Epithelial cell of esophagus (primary cell): ENCODE measurements at places on chromosomes 12 and 14.

- DNase-seq = no peak
Measured at GRCh38 chr14:97280526-97280925, 483.3 kb downstream of the VRK1 start.

- no peak for DNase-seq
Measured at GRCh38 chr12:54082397-54082892, 28.8 kb downstream of the HOXC4 start.

GRCh38 chr12:53524476-53524875, 17.2 kb upstream of the NPFF start:
- no peak for DNase-seq

DNA sequence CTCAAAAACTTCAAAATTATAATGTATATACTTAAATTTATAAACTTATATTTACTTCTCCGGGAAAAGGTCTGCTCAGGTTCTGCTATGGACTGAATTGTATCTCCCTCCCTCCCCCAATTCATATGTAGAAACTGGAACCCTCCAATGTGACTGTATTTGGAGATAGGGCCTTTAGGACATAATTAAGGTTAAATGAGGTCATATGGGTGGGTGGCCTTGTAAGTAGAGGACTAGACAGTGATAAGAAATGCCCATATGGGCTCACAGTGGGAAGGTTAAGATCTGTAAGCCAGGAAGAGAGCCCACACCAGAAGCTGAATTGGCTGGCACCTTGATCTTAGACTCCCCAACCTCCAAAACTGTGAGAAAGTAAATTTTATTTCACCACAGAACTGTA, 84.5 kb downstream of the TAOK3 start:
- DNase-seq = no peak

- peak; percentile 38 for DNase-seq
Measured at GRCh38 chr12:19757317-19757877, 318.1 kb downstream of the AEBP2 start.

- no peak for DNase-seq
Measured at GRCh38 chr14:24093207-24093900, 757 bp upstream of the PCK2 start.

GRCh38 chr12:92556141-92556540, 146.6 kb upstream of the PLEKHG7 start:
- no peak for DNase-seq

GRCh38 chr12:108191938-108192337, 62.9 kb downstream of the WSCD2 start:
- DNase-seq = no peak

- no peak for DNase-seq
Measured at GRCh38 chr12:49197256-49197655, 8.4 kb upstream of the TUBA1A start.

DNA sequence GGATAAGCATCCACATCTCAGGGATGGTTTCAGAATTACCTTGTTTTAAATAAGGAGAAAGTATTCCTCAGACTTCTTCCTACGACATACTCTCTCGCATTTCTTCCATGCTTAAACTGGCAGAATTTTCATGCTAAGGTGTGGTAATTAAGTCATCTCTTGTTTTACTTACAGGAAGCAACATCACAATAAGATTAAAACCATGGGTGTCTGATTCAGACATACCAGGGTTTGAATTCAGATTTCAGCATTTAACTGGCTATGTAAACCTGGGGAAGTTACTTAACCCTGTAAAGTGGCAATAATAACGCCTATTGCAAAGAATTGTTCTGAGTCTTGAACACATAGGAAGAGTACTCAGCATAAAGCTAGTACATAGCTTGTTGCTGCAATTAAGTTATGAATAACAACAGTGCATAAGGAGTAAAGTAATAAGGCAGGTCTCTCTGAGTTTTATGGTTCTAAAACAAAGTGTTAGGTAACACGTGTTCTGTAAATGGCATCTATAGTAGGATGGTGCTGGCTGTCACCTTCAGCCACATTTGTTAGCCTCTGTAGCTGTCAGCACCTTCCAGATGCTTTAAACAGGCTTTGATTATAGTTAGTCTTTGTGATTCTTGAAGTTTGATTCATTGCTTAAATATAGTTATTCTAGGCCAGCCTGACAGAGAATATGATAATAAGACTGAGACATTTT, 38.8 kb downstream of the IFT43 start:
- peak; percentile 70 for DNase-seq

DNA sequence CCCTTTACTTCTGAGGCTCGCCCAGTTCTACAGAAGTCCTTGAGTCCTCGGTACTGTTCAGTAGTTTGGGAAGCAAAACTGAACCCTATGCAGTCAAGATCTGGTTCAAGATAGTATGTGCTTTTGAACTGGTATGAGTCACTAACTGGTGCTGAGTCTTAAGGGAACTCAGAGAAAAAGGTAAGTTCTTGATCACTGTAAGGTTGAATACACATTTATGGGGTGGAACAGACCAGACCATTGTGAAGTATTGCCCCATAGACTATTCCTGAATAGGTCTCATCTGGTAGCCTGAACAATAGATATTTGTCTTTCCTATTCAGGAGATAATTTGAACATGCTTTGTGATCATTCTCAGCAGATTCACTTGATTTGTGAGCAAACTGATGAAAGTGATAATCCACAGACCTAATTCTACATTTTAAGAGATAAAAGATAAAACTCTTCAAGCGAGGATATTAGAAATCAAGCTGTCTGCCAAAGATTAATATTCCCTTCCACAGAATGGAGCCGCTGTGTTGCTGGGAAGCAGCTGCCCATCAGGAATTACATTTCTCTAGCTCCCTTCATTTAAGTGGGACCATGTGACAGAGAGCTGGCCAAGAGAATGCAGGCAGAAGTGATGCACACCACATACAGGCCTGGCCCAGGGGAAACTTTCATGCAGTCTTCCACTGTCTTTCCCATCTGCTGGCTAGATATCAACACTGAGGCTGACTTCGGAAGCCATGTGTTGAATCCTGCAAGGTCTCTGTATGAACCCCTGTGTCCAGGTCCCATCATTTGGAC, 369.8 kb upstream of the GARIN6 start:
- peak; percentile 4 for DNase-seq

DNA sequence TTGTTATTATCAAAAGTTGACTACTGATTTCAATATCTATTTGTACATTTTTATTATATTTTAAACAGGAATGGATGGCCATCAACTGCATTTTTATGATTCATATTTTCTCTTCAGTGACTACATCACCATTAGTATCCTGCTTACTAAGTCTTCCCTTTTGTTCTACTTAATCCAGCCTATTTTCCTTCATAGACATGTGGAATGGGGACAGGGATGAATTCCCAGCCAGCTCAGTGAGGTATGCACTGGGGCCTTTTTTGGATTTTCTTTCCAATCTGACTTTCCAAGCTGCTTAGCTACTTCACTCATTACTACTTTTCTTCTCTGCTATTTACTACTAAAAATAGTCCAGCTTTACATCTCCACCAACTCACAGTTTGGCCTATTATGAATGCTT, 38.4 kb downstream of the AKAP6 start:
- peak; percentile 73 for DNase-seq

- peak; percentile 91 for DNase-seq
Measured at GRCh38 chr12:13171921-13172859, 24.3 kb upstream of the EMP1 start.

DNA sequence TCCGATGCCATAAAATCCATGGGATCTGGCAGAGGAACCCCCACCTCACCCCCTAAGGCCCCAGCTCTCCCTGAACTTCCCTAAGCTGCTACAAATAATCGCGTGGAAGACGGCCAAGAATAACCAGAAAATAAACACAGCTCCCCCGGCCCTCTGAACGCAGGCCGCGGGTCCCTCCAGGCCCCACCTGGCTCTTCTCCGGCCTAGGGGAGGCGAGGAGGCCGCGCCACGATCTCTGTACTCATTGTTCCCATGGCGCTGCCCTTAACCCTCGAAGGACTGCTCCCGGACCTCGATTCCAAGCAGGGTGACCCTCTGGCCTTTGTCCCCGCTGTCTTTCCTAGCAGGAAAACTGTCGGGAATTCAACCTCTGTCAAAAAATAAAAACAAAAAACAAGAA, 33.9 kb upstream of the TBX5 start:
- no peak for DNase-seq

GRCh38 chr12:53782093-53782703, 30.4 kb upstream of the CISTR start:
- peak; percentile 30 for DNase-seq
